ENCODE measurements at places on chromosomes 1 and 21.

- no peak for DNase-seq
These were observed 1.7 kb upstream of the RHOU start for GRCh38 chr1:228733576-228733975.

DNA sequence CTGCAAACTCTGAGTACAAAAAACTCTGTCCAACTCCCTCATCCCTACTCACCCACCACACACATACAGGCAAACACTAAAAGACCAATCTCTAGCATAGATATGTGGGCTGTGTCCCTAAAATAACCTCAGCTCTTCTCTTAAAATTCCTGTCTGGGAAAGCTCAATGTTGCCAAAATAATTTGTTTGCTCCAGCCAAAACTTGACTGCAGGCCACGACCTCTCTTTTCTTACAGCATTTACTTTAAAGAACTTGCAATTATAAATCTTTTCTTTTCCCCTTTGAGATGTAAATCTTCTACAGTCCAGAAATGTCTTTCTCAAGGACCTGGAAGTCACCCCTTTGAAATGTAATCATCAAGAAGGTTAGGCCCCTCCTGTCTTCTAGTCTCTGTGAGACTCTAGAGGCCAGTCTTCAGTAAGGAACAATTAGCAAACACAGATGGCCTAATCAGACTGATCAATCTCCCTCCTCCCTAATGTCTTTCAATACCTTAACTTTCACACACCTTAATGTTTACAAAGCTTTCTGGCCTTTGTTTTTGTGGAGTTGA is 483.6 kb upstream of the RGS18 start:
- no peak for DNase-seq

DNA sequence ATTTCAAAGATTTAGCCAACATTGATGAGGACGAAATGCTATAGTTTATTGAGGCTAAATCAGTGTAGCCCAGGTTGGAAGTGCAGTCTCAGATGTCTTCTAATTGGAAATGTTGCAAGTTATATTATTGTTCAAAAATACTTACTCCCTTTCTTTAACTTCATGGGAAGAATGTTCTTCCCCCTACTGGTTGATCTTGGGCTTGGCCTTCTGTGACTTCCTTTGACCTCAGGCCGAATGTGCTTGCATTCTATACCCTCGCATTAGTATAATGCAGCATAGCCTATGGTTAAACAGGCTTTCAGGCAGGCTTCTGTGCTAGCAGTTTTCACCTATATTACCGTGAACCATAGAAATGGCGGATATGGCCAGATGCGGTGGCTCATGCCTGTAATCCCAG is 77.3 kb downstream of the RPE65 start:
- DNase-seq, result no peak

GRCh38 chr1:173099166-173099565 is 48.4 kb upstream of the TNFSF18 start:
- DNase-seq, result no peak

GRCh38 chr1:204265665-204266064 is 51.9 kb upstream of the GOLT1A start:
- DNase-seq, result no peak

DNA sequence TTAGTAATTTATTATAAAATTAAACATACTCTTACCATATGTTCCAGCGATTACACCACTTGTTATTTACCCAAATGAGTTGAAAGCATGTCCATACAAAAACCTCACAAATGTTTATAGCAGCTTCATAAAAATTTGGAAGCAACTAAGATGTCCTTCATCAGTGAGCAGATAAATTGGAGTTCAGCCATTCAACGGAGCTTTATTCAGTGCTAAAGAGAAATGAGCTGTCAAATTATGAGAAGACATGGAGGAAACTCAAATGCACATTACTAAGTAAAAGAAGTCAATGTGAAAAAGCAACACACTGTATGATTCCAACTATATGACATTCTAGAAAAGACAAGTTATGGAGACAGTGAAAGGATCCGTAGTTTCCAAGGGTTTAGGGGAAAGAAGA is 606.7 kb upstream of the TMPRSS15 start:
- DNase-seq, result no peak

- no peak for DNase-seq
These were observed 78.5 kb downstream of the ARHGEF10L start for GRCh38 chr1:17617787-17618557.

DNA sequence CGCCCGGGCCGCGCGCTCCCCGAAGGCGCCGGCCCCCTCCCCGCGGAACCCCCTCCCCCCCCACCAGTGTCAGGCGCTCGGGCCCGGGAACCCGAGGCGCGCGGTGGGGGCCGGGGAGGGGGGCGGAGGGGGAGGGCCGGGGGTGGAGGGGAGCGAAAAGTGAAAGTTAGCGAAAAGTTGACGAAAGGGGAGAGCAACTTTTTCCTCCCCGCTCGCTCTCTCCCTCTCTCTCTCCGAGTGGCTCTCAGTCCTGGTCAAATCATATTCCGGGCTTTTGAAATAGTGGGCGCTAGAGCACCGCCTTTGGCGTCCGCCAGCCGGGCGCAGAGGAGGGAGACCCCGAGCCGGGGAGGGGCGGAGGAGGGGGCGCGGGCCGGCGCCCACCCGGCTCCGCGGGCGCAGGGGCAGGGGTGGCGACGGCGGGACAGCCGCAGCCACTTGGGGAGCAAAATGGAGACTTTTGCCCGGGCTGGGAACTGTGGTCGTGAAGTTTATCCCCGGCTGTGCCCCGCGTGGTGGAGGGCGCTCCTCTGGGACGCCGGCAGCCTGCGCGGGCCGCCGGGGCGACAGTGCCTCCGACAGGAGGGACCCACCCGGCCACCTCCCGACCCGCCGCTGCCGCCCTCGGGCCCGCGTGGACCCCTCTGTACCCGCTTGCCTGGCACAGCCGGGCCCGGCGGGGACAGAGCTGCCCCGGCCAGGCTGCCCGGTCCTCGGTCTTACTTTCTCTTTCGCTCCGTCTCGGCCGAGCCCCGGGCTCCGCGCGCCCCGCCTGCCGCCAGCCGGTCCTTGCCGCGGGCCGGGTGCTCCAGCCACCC is 697 bp downstream of the PRDM16 start:
- no peak for DNase-seq

DNA sequence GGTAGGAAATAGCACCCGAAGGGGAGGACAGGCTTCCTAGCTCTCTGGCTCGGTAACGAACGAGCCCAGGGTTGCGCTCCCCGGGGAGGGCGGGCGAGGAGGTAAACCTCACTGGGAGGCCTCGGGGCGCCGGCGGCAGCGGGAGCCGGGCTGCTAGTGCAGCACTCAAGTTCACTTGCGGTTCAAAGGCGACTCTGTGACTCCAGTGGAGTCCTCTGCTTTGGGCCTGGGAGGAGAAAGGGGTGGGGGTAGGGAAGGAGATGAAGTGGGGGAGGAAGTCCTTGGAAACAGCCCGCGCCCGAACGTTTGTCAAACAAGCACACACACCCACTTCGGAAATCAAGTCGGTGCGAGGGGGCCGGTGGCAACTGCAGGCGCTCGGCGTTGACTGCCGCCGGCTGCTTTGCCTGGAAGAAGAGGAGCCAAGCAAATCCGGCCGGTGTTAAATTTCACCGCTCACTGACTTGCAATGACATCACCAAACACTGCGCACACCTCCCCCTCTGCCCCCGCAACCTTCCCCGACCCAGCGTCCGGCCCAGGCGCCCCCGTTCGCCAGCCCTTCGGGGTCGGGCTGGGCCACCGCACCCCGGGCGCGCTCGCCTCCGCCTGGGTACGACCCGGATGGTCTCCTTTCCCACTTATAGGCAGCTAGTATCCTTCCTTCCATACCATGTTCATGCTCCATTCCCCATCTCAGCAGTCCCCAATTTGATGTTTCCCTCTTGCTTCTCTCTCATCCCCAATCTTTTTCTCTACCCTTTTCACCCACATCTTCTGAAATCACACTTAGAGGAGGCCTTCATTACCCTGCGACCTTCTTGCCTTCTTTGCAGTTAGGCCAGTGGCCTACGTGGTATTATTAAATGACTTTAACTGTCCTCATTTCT is at the start of gene COL24A1:
COL24A1 (minus strand) TSS at position 207 of the 890 bp plus-strand sequence. CDS start 376 bp downstream, outside the sequence.
- DNase-seq, result no peak

DNA sequence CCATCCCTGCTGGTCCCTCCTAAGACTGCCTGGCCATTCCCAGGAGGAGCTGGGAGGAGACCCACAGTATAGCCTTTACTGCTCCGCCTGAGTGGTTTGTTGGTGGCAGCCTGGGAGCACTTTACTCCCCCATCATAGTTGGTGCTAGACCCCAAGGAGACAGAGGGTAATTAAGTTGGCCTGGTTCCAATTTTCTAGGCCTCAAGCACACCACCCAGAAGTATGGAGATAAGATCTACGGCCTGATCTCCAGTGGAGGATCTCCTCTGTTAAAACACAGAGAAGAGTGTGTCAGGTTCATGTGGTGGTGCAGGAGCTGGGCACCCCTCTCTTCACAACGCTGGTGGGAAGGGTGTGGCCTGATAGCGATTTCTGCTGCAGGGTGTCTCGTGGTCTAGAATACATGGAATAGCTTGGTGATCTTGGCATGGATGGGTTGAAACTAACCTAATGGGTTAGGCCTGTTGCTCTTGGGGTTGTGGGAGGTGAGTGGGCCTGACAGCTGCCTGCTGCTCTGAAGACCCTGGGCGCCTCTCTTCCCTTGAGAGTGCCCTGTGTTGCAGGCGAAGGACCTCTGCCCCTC is 68.5 kb downstream of the FASLG start:
- DNase-seq, result no peak

Measured in activated CD4-positive, CD25-positive, alpha-beta regulatory T cell treated with anti-CD3 and anti-CD28 coated beads, Interleukin-2, amount 50 U/mL, for 72 hours (primary cell).